ENCODE measurements at places on chromosomes 4 and X.

- DNase-seq, result no peak
Measured at GRCh38 chr4:67160394-67160793, 384.9 kb downstream of the CENPC start.

DNA sequence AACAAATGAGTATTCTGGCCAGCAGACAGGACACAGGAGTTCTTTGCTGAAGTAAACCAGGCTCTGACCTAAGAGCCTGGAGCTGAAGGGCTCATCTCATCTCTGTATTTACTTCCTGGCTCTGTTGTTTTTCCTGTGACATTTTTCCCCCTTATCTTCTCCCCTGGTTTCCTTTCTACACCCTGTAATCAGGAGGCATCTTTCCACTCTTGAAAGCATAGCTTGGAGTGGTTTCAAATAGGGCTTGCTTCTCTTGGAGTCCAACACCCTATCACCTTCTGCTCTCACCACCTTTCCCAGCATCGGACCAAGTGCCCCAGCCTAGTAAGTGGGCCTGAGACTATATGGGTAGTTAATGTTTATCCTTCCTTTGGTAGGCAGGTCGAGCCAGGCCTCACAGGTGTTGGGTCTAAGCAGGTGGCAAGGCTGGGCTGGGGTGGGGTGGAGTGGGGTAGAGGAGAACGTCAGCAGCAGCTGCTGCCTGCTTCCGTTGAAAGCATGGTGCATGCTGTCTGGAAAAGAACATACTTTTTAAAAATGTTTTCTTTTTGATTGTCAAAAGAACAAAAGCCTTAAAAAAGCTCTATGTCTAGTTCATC, 1.2 kb downstream of the DRP2 start:
- DNase-seq, result no peak

DNA sequence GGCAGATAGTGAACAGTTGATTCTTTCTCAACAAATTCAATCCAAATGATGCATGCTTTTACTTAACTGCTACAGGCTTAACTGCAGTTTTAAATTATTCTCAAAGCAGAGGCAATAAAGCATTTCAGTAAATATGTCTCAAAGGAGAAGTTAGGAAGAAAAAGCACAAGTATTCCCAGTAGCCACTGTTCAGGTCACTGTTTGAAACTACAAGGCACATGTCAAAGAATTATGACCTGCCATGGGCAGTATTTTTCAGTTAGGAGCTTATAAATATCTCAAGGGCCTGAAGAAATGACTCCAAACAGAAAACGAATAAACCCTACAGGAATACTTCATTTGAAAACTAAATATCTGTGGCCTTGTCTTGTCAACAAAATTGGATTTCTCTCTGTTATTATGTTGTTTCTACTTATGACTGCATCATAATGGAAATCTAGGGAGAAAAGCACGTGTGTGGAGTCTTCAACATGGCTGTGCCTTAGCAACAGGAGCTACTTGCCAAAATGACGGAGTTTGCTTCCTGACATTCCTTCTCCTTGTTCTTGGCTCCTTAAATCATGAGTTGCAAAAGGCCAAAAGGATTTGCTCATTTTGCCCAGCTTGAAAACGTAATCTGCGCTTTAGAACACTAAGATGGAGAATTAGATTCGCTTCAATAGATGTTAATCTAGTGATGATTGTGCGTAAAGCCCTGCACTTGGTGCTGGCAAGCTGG, 67.6 kb upstream of the GPR101 start:
- DNase-seq, result no peak

DNA sequence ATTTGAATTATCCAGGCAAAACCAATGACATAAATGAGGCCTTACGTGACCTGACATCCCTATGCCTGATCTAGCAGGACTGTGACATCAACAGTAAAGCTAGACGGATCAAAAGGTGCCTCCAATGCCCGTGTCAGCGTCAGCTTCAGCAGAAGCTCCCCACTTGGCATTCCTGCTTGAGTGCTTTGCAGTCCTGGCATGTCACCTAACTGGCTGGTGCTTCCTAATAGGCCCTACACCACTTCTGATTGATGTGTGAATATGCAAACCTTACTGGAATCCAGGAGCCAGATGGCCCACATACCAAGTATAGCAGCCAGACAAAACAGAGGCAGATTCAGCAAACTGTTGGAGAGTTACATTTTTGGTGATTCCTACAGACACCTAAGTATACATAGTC, 224.2 kb downstream of the DMD start:
- peak; percentile 67 for DNase-seq

GRCh38 chr4:105651884-105652283, 56.6 kb downstream of the INTS12 start:
- DNase-seq, result no peak

- DNase-seq, result no peak
Measured at GRCh38 chrX:39577206-39577984, 520.4 kb downstream of the BCOR start.

- no peak for DNase-seq
Measured at GRCh38 chr4:112076919-112077608, 68.2 kb upstream of the FAM241A start.

- DNase-seq, result no peak
Measured at GRCh38 chr4:8374851-8375649, 65.5 kb downstream of the ACOX3 start.

DNA sequence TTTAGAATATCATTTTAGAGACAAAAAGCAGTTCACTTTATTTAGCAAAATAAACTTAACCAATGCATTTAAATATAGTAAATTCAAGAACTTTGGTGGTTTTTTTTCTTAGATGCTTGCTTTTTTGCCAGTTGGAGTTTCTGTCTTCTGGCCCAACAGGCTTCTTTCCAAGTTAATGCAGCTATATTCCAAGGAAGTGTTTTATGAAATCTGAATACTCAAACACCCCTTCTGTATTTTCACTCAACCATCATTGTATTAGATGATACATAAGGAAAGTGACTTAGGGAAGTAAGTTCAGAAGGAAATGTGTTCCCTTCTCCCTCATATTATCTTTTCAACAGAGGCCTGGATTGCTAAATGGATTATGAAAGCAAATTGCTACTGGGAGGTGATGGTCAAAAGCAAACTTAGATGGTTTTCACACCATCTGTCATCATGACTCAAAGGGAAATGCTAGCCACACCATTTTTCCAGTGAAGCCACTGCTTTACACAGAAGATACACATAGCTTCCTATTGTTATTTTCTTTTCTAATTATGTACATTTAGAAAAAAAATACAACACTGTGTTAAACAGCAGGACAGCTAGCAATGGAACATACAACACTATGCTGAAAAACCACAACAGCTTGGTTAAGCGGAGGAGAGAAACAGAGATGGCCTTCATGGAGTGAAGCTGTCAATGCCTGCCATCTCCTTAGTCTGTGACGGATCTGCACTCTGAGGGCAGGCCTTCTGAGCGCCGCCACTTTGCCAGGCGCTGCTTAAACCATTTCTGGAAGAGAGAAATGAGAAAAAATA, 32.9 kb downstream of the HOPX start:
- no peak for DNase-seq

DNA sequence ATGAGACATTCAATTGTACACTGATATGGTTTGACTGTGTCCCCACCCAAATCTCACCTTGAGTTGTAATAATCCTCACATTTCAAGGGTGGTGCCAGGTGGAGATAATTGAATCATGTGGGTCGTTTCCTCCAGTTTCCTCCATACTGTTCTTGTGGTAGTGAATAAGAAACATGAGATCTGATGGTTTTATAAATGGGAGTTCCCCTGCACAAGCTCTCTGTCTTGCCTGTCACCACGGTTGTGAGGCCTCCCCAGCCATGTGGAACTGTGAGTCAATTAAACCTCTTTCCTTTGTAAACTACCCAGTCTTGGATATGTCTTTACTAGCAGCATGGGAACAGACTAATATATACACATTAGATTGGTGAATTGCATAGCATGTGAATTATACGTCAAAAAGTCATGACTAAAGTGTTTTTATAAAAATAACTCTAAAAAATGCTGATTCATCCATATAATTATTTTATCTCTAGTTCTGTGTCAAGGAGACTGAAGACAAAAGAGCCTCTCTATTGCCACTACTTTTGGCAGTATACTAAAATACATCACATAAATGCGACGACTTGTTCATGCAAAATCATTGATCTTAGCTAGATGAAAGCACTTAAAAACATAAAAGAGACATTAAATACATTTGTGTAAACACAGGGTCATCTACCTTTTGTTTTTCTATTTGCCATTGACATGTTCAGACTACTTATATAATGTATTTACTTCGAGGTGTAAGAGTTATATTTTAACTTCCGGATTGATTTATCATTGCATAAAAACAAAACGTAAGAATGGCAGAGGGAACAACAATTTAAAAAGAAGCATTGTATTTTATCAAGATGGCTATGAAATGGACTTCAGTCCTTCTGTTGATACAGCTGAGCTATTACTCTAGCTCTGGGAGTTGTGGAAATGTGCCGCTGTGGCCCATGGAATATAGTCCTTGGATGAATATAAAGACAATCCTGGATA, 50.1 kb downstream of the YTHDC1 start:
- no peak for DNase-seq

GRCh38 chrX:44400588-44400987, 57.1 kb upstream of the EFHC2 start:
- DNase-seq, result no peak

GRCh38 chr4:83772685-83773084, 236.8 kb downstream of the GPAT3 start:
- no peak for DNase-seq

DNA sequence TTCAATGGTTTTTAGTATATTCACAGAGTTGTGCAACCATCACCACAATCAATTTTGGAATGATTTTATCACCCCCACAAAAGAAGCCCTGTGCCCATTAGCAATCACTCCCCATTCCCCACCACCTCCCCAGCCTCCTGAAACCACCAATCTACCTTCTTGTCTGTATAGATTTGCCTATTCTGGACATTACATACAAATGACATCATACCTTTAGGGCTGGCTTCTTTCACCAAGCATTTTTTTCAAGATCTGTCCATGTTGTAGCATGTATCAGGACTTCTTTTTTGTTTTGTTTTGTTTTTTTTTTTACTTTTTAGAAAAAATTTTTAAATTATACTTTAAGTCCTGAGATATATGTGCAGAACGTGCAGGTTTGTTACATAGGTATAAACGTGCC, 108.1 kb downstream of the RTL9 start:
- DNase-seq, result no peak

DNA sequence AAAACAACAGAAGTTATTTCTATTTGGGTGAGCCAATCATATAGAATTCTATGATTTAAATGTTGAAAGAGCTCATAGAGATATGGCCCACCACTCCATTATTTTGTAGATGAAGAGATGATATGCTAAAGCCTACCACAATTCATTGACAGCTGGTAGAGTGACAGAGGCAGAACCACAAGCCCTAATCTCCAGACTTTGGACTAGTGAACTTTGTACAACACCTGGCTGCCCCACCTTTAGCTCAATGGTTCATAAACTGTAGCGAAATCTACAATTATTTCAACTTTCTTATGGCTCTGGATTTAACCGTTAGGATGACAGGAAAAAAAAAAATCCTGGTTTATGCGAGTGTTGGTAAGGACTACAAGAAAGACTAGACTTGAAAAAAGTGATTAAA, 50.9 kb downstream of the PRKG2 start:
- DNase-seq, result no peak

DNA sequence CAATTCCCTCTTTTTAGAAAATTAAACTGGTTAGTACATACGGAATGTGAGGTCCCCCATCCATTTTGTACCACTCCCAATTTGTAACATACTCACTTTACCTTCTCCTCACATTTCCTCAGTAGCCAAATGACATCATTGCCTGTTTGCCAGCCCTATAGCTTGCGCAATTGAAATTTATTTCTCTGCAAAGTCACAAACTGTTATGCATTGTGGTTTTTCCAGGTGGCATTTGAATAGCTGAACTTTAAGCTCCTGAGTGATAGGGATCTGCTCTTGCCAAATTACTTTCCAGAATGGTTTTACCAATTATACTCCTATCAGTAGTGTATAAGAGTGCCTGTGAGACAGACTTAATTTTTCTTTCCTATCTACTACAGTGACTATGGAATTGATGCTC, 7.7 kb downstream of the COL4A5 start:
- DNase-seq, result no peak

GRCh38 chr4:76830964-76831703, 66.8 kb downstream of the SOWAHB start:
- DNase-seq, result no peak

GRCh38 chr4:180710628-180711337, 1532.4 kb upstream of the TENM3 start:
- DNase-seq, result no peak

GRCh38 chr4:46958742-46959488, 34.5 kb downstream of the GABRA4 start:
- no peak for DNase-seq

DNA sequence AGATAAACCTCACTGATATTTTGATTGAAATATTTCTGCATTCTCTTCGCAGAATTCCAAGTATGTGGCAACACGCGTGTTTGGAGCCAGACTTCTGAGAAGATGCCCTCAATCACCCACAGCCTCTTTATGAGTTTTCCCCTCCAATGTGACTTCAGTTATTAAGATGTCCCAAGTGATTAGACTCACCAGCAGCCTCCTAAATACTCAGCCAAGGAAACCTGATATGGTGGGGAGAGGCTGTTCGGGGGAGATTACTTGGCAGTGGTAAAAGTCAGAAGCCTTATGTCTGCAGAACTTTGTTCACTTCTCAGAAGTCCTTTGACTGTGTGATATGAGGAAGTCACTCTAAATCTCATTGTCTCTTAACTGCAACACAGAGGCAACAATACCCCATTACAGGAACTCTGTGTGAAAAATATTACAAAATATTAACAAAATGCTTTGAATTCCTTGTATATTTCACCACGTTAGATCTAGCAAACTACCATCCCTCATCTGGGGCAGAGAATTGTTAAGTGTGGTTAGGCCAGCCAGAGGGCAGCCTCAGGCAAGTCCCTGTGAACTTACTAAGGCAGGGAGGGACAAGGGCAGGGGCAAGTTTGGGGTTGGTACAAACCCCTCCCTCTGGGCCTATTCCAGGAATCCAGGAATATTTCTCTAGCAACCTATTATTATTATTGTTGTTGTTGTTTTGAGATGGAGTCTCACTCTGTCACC, 151.4 kb upstream of the USP9X start:
- no peak for DNase-seq

DNA sequence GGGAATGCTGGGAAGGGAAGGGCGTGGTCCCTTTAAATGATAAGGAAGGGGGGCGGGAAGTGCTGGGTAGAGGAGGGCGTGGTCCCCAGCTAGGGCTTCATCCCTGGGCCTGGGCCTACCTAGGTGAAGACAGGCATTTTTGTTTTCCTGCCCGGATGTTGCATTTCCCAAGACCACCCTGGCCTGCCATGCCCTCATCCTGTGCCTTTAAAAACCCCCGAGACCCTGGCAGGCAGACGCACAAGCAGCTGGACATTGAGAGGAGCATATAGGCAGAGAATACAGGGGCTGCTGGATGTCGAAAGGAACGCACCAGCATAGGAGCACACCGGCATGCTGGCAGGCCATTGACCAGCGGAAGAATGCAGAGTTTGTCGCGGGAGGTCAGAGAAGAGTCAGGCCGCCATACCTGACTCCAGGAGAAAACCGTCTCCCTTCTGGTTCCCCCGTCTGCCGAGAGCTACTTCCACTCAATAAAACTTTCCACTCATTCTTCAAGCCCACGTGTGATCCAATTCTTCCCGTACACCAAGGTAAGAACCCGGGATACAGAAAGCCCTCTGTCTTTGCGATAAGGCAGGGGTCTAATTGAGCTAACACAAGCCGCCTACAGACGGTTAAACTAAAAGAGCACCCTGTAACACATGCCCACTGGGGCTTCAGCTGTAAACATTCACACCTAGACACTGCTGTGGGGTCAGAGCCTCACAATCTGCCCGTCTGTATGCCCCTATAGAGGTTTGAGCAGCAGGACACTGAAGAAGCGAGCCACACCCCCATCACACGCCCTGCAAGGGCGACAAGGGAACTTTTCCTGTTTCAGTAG, 2.9 kb upstream of the AGA start:
- no peak for DNase-seq

- DNase-seq, result no peak
Measured at GRCh38 chr4:153156263-153156662, 48.0 kb upstream of the TRIM2 start.
